ENCODE measurements at places on chromosomes 5 and 9. TPM values are rescaled to one million over a fixed set of nuclear protein-coding genes. Genes with fewer than 3 reads are reported as not detected.

- no peak for DNase-seq
- H3K4me3 ChIP-seq = no peak overlapping the region
- no peaks in the 10 kb centered on the region for H3K36me3 ChIP-seq
- H3K4me1 ChIP-seq = no peaks in the 10 kb centered on the region
- H3K27ac ChIP-seq = no peak overlapping the region
Observed at GRCh38 chr5:53073348-53073747, 36.2 kb downstream of the MOCS2 start.

The PRR16 gene
- total RNA-seq = not detected

GRCh38 chr5:160991205-160991604 is 139.2 kb upstream of the ATP10B start:
- no peaks in the 10 kb centered on the region for H3K4me1 ChIP-seq
- H3K4me3 ChIP-seq = no peak overlapping the region
- no peak for DNase-seq
- H3K27ac ChIP-seq = no peak overlapping the region
- H3K36me3 ChIP-seq = no peaks in the 10 kb centered on the region

DNA sequence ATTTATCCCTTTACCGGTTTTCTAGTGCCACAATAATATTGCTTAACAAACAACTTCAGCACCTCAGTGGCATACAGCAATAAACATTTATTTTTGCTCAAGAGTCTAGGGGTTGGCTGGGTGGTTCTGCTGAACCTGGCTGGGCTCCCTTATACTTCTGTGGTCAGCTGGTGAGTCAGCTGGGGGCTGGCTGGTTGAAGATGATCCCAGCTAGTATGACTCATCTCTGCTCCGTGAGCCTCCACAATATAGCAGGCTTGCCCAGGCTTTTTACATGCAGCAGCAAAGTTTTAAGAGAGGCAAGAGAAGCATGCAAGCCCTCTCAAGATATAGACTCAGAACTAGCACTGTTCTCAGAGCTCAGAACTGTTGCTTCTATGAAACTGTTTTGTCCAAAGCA is 523.5 kb upstream of the CLINT1 start:
- no peaks in the 10 kb centered on the region for H3K27me3 ChIP-seq
- H3K27ac ChIP-seq = no peak overlapping the region
- no peak overlapping the region for H3K4me3 ChIP-seq
- no peak for DNase-seq
- H3K36me3 ChIP-seq = no peaks in the 10 kb centered on the region
- no peaks in the 10 kb centered on the region for H3K4me1 ChIP-seq

DNA sequence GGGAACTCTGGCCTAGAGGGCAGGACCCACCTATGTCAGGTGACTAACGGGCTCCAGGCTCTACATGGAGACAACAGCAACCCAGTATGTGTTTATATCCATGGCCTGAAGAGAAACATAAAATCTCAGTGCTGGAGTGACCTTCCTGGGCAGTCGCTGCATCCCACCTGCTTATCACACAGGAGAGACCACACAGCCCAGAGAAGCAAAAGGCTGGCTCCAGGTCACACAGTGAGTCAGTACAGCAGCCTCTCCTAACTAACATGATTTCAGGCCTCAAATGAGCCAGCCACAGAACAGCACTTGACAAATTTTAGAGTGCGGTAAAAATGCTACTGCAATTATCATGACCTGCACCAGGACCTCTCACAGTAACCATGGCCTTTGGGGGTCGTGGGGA is 54.0 kb upstream of the TGFBR1 start:
- no peaks in the 10 kb centered on the region for H3K27me3 ChIP-seq
- no peak overlapping the region for H3K4me3 ChIP-seq
- no peak overlapping the region for H3K27ac ChIP-seq
- H3K36me3 ChIP-seq = no peaks in the 10 kb centered on the region

Measured in CD8-positive, alpha-beta memory T cell (primary cell).